GM04504 (cell line): ENCODE measurements at places on chromosomes 4 and X.

GRCh38 chr4:169345316-169345721 lies 74.6 kb upstream of the SH3RF1 start:
- DNase-seq = peak; percentile 63

DNA sequence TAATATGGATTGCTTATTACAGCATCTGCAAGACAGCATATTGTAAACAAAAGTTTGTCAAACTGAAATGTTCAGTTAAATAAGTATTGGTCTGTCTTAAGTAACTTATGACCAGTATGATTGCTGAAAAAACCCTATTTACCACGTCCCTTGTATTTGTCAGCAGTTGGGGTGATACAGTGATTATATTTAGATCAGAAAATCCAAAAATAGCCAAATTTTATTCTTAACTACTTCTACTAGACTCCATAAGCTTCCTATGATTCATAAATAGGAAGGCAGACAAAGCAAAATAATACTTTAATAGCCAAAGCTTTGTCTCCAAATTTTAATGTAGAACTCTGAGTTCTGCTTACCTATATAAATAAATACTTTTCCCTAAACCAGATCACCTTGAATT lies 45.3 kb downstream of the TBCK start:
- DNase-seq = no peak

- DNase-seq = no peak
Measured at GRCh38 chr4:11773798-11774197, 345.1 kb upstream of the HS3ST1 start.

- DNase-seq = no peak
Measured at GRCh38 chrX:106897259-106897658, 5.9 kb downstream of the RIPPLY1 start.

GRCh38 chrX:42237956-42238355 lies 314.6 kb upstream of the CASK start:
- no peak for DNase-seq

- no peak for DNase-seq
Measured at GRCh38 chr4:57157596-57158137, 47.5 kb upstream of the IGFBP7 start.

- no peak for DNase-seq
Measured at GRCh38 chr4:100017637-100018310, 67.7 kb upstream of the H2AZ1 start.

- DNase-seq = no peak
Measured at GRCh38 chr4:110949542-110949941, 326.7 kb upstream of the PITX2 start.

- DNase-seq = no peak
Measured at GRCh38 chr4:6393544-6394475, 78.6 kb downstream of the PPP2R2C start.

DNA sequence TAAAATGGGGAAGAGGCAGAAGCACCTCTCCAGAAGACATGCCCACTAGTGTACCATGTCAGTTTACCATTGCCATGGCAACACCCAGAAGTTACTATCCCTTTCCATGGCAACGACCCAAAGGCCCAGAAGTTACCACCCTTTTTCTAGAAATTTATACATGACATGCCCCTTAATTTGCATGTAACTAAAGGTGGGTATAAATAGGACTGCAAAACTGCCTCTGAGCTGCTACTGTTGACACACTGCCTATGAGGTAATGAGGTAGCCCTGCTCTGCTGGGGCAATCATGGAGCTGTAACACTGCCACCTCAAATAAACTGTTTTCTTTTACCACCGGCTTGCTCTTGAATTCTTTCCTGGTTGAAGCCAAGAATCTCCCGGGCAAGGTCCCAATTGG lies 13.9 kb upstream of the BEX4 start:
- no peak for DNase-seq

- DNase-seq = no peak
Measured at GRCh38 chr4:184461711-184462441, 12.5 kb downstream of the IRF2 start.

GRCh38 chrX:42442745-42443144 lies 335.2 kb downstream of the PPP1R2C start:
- no peak for DNase-seq

GRCh38 chr4:6504900-6505496 lies 32.6 kb upstream of the PPP2R2C start:
- DNase-seq = no peak

DNA sequence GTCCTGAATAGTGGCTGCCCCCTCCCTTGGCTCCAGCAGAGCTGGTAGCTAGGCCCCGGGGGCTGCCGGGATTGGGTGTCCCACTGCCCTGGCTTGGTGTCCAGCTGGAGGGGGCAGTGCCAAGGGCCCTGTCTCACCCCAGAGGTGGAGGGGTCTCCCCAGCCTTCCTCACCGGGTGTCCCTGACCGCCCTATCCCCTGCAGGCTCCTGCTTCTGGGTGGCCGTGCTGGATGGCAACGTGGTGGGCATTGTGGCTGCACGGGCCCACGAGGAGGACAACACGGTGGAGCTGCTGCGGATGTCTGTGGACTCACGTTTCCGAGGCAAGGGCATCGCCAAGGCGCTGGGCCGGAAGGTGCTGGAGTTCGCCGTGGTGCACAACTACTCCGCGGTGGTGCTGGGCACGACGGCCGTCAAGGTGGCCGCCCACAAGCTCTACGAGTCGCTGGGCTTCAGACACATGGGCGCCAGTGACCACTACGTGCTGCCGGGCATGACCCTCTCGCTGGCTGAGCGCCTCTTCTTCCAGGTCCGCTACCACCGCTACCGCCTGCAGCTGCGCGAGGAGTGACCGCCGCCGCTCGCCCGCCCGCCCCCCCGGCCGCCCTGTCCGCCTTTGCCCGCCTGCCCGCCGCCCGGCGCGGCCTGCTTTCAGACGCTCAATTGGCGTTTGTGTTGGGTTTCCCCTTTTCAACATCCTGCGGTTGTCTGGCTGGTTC lies 4.6 kb downstream of the NAT8L start:
- no peak for DNase-seq

GRCh38 chr4:26583538-26583864 lies 383 bp upstream of the TBC1D19 start:
- DNase-seq = no peak

DNA sequence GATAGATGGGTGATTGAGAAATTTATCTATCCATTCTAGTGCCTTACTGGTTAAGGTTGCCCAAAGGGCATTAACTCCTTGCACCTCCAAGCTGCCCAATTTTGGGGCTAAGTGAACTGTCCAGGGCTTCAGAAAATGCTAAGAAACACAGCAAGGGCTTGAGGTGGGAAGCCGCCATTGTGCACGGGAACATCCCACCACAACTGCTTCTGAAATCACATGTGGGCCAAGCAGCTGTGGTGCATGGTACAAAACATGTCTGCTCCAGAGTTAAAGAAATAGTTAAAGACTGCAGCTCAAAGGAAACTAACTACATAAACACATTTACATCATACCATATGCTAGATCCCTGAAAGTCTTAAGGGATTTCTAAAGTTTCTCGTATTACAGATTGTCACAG lies 144.3 kb upstream of the NDST3 start:
- DNase-seq = no peak

DNA sequence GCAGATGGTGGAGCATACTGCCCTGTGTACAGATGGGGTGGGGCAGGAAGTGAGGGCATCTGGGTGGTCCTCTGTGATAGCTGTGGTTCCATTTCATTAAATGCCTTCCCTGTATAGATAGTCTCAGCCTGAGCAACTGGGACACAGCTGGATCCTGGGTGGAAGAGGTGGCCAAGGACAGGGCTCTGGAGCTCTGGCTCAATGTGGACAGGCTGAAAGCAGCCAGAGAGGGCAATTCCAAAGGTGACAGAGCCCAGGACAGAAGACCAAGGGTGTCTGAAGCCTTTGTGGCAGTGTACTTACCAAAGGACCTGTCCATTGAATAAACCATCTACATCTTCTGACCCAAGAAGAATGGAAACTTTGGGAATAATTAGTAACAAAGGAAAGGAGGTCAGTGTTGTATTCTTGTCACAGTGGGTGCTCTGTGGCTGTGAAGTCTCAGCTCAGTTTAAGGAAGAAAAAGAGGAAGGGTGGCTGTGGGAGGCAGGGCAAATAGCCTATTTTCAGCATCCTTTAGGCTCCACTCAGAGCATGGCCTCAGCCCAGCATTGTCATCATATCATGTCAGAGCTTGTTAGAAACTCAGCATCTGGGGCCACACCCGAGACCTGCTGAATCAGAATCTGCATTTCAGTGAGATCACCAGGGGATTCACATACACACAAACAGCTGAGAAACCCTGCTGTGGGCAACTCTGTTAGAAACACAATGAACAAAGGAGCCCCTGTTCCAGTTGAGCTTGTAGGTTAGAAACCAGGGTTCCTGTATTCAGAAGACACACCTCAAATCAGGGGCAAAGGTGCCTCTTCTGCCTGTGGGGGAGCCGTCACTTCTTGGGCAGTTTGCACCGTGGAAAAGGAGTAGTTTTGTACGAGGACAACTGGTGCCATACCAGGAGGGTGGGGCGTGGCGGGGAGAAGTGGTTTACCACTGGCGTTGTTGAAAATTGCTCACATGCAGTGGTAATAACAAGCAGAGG lies 168.6 kb downstream of the PTTG2 start:
- peak; percentile 54 for DNase-seq

GRCh38 chrX:132486599-132487178 lies 2.1 kb downstream of the MBNL3 start:
- no peak for DNase-seq

DNA sequence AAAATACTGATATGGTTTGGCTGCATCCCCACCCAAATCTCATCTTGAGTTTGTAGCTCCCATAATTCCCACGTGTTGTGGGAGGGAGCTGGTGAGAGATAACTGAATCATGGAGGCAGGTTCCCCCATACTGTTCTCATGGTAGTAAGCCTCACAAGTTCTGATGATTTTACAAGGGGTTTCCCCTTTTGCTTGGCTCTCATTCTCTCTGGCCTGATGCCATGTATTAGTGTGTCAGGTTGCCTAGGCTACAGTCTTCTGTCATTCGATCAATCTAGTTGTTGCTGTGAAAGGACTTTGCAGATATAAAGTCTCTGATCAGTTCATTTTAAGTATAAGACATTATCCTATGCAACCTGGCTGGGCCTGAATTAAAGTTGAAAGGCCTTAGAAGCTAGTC lies 209.3 kb upstream of the MAOA start:
- no peak for DNase-seq

- DNase-seq = no peak
Measured at GRCh38 chr4:103032574-103032973, 13.1 kb upstream of the SLC9B1 start.

DNA sequence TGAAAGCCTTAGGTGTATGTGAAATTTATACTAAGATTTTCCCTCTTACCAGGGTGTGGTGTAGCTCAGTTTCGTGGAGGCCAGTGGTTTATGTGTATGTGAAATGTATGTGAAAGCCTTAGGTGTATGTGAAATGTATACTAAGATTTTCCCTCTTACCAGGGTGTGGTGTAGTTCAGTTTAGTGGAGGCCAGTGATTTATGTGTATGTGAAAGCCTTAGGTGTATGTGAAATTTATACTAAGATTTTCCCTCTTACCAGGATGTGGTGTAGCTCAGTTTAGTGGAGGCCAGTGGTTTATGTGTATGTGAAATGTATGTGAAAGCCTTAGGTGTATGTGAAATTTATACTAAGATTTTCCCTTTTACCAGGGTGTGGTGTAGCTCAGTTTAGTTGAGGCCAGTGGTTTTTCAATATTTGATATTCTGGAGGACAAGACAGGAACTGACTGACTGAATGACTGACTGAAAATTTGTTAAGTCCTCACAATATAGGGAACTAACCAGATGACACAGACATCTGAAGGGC lies 143.7 kb downstream of the NEXMIF start:
- DNase-seq = no peak

DNA sequence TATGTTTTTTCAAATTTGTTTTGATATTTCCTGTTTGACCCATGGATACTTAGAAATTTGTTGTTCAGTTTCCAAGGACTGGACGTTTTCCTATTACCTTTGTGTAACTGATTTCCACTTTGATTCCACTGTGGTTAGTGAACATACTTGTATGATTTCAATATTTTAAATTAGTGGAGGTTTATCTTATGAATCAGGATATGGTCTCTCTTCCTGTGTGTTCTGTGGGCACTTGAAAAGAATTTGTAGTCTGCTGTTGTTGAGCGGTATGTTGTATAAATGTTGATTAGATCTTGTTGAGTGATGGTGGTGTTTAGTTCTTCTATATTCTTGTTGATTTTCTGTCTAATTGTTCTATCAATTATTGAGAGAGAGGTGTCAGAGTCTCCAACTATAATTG lies 21.2 kb upstream of the LAMTOR3 start:
- DNase-seq = no peak

DNA sequence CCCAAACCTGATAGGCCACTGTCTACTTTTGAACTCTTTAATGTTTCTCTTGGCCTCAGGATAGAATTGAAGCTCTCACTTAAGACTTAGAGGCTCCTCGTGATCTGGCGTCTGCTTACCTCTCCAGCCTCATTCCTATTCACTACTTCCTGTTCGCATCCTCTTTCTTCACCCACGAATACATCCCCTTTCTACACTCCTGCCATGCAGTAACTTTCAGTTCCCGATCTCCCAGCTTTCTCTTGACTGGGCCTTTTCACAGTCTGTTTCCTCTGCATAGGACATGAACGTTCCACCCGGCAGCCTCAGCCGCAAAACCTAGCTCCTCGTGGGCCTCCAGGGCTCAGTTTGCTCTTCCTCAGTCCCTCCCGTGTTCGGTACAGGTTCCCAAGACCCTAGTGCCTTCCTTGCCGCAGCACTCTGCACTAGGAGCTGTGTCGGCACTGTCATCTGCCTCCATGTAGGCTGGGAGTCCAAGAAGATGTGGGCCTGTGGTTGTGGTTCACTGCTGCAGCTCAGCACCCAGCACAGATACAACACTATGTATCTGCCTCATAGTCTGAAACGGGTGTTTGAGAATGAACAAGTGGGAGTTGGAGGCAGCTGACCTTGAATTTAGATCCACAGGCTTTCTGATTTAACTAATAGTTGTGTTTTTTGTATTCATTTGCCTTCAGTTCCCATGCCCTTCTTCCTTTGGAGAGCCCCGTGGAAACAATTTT lies 15.8 kb downstream of the RPL39 start:
- DNase-seq = no peak

GRCh38 chr4:72313121-72313520 lies 255.9 kb downstream of the ADAMTS3 start:
- no peak for DNase-seq

DNA sequence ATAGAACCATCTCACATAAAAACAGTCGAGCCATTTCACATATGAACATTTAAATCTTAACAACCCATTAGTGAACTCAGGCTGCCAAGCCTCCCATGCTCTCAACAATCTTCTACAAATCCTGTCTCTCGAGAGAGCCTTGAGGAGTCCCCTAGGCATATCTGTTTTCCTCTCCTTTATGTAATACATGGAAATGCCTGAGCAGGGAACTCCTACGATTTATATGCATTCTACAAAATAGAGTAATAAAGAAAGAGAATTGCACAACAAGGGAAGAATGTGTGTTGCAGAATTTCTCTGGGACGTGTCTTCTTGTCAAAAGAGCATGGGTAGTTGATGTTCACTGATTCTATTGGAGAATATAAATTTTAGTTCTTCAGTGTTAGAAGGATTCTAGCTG lies 101.8 kb upstream of the VCX2 start:
- DNase-seq = no peak

DNA sequence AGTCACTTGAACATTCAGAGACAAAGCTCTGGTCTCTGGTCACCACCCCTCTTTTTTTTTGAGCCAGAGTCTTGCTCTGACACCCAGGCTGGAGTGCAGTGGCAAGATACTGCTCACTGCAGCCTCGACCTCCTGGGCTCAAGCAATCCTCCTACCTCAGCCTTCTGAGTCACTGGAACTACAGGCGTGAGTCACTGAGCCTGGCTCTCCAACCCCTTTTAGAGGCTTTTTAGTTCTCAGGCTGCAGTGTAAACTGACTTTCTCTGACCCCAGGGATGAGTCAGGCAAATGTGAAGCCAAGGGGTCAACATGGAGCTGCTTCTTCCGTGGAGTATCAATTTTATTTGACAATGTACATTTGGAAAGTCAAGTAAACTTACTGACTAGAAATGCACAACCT lies 229.2 kb downstream of the PTTG2 start:
- DNase-seq = peak; percentile 53
